ENCODE measurements at places on chromosomes 6 and 20. TPM values are rescaled to one million over a fixed set of nuclear protein-coding genes. Genes with fewer than 3 reads are reported as not detected.

DNA sequence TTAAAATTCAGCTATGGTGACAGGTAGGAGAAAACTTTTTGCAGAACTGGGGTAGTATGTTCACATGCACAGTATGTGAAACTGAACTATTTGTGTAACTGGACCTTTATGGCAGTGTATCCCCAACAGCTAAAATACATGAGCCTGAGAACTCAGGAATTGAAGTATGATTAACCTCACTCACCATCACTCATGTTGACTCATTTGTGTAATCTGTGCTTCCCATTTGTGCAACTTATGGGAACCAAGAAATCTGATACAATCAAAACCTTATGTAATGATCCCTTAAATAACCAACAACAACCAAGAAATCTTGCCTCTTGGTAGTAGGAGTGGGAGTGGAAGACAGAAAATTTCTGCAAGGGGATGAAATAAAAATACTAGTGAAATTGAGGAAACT is 674.9 kb downstream of the HDGFL1 start:
- H3K27me3 ChIP-seq: no peaks in the 10 kb centered on the region
- no peak overlapping the region for H3K27ac ChIP-seq
- DNase-seq: no peak
- H3K4me1 ChIP-seq: no peaks in the 10 kb centered on the region
- H3K36me3 ChIP-seq: no peaks in the 10 kb centered on the region

DNA sequence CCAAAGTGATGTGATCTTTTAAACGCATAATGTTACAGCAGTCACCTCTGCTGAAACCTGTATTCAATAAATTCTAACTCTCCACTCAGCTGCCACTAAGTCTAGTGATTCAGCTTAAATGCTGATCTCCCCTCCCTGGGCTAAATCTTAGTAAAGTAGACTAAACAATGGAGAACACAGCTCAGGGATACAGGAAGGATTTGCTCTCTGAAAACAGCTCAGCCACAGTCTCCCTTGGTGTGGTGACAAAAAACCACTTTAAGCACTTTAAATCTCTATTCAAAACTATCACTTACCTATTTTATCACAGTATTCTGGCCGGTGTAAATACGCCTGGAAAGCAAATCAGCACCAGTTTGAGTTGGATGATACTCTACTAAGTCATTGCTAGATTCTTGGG is 130.6 kb downstream of the RFX6 start:
- H3K4me3 ChIP-seq: no peak overlapping the region
- no peaks in the 10 kb centered on the region for H3K4me1 ChIP-seq
- H3K27ac ChIP-seq: no peak overlapping the region
- H3K27me3 ChIP-seq: no peaks in the 10 kb centered on the region

GRCh38 chr6:48567016-48567415 is 456.0 kb upstream of the PTCHD4 start:
- no peaks in the 10 kb centered on the region for H3K27me3 ChIP-seq
- no peak for DNase-seq
- no peak overlapping the region for H3K4me3 ChIP-seq
- H3K27ac ChIP-seq: no peak overlapping the region
- no peaks in the 10 kb centered on the region for H3K36me3 ChIP-seq

- H3K36me3 ChIP-seq: no peaks in the 10 kb centered on the region
- H3K27ac ChIP-seq: no peak overlapping the region
- no peak for DNase-seq
- H3K4me1 ChIP-seq: no peaks in the 10 kb centered on the region
- no peak overlapping the region for H3K4me3 ChIP-seq
Observed at GRCh38 chr6:63213325-63213724, 2.1 kb downstream of the FKBP1C start.

- no peaks in the 10 kb centered on the region for H3K4me1 ChIP-seq
- no peaks in the 10 kb centered on the region for H3K27me3 ChIP-seq
- no peak overlapping the region for H3K27ac ChIP-seq
- H3K36me3 ChIP-seq: no peaks in the 10 kb centered on the region
- H3K4me3 ChIP-seq: no peak overlapping the region
- DNase-seq: no peak
Observed at GRCh38 chr6:169619650-169620049, 82.2 kb downstream of the WDR27 start.

- DNase-seq: no peak
- H3K27me3 ChIP-seq: peaks cover 15% of the 10 kb centered on the region
- H3K36me3 ChIP-seq: no peaks in the 10 kb centered on the region
- peaks cover 8% of the 10 kb centered on the region for H3K4me1 ChIP-seq
- no peak overlapping the region for H3K27ac ChIP-seq
Observed at GRCh38 chr20:37898233-37899104, 4.5 kb upstream of the VSTM2L start.

The SLC26A8 gene
- total RNA-seq: not detected

The SLC22A7 gene
- total RNA-seq: not detected

The HMGCLL1 gene
- not detected for total RNA-seq

The HLA-DOA gene
- total RNA-seq: 1.2 TPM

The HCRTR2 gene
- not detected for total RNA-seq

The BPIFB2 gene
- not detected for total RNA-seq
